Omental fat pad (tissue), 4 donors: ENCODE measurements at places on chromosomes 13 and 19. TPM values are rescaled to one million over a fixed set of nuclear protein-coding genes. Genes with fewer than 3 reads are reported as not detected.

Gene NAT14
- total RNA-seq, result 2.3 TPM

DNA sequence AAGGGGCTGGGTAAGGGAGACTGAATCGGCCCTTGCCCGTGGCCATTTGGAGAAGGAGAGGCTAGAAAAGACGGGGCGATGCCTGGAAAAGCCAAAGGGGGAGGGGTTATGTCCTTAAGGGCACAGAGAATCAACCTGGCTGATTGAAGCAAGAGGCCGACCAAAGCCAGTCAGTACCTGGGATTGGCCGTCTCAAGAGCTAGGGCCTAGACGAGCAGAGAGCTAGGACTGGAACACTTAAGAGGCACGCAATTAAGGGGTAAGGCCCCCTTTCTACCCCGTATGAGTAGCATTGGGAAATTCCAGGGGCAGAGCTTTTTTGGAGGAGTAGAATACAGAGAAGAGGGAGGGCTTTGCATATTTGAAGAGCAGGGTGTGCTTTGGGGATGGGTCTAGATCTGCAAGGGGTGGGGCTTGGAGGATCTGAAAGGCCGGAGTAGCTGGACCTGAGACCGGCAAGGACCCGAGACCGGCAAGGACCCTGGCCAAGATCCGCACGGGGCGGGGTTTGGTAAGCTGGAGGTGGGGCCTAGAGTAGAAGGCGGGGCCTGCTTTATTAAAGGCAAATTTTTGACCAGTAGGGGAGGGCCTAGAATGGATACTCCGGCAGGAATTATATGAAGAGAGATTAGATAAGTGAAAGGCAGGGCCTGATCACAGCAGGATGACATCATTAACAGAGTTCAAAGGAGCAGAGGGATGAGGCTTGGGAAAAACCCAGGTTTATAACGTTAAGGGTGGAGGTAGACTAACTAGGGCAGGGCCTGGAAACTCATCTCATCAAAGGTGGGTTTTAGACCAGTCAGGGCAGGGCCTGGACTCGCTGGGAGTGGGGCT is 10.7 kb upstream of the CACNG6 start:
- DNase-seq, result no peak

GRCh38 chr13:44795176-44795575 is 194.1 kb downstream of the NUFIP1 start:
- DNase-seq, result no peak

- DNase-seq, result no peak
Measured at GRCh38 chr13:24788538-24788937, 24.6 kb downstream of the RNF17 start.

Gene C19orf33
- 61.5 TPM for total RNA-seq

Gene ATP1A3
- total RNA-seq, result not detected

- DNase-seq, result no peak
Measured at GRCh38 chr13:72820156-72820897, 38.4 kb downstream of the PIBF1 start.

- DNase-seq, result no peak
Measured at GRCh38 chr13:20118268-20119140, 42.3 kb downstream of the GJA3 start.

DNA sequence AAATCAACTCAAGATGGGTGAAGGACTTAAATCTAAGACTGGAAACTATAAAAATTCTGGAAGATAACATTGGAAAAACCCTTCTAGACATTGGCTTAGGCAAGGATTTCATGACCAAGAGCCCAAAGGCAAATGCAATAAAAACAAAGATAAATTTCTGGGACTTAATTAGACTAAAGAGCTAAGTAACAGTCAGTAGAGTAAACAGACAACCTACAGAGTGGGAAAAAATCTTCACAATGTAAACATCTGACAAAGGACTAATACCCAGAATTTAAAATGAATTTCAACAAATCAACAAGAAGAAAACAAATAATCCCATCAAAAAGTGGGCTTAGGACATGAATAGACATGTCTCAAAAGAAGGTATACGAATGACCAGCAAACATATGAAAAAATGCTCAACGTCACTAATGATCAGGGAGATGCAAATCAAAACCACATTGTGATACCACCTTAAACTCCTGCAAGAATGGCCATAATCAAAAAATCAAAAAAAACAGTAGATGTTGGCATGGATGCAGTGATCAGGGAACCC is 6.3 kb upstream of the RFX1 start:
- DNase-seq, result no peak

DNA sequence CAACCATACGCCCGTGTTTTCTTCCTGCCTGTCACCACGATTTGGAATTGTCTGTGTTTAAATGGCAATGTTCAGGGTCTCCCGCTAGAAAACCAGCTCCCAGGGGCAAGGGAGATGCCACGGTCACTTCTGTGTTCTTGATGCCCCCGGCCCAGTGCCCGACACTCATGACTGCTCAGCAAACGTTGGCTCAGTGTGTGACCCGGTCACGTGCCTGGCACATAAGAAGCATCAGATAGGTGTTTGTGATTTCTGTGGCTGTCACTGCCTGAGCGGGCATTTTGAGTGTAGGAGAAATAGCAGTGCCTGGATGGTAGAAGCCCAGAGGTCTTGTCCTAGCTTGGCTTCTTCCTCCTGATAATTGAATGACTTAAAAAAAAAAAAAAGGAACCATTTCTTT is 15.5 kb downstream of the HDGFL2 start:
- no peak for DNase-seq

GRCh38 chr19:21698215-21698614 is 69.2 kb downstream of the ZNF100 start:
- no peak for DNase-seq

Gene ATP4B
- total RNA-seq, result not detected
